ENCODE measurements at places on chromosomes 6 and 20.

GRCh38 chr20:63342561-63343459, 18.3 kb downstream of the CHRNA4 start:
- DNase-seq, result no peak

DNA sequence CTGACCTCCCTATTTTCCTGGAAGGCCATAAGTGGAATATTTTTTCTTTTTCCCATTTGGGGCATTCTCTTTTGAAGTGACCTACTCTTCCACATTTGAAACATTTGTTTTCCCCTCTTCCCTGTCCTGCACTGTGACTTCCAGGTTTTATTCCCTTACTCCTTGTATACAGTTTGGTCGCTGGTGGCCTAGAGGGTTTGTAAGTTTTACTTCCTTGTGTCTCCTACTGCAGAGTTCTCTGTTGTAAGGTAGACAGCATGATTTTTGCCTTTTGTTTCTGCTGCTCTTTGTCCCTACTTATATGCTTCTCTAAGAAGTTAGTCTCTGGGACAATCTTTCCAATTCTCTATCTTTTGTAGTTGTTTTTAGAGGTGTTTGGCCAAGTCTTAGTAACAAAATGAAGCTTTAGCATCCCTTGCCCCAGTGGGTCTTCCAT, 7.4 kb upstream of the ZNFX1 start:
- DNase-seq, result no peak

DNA sequence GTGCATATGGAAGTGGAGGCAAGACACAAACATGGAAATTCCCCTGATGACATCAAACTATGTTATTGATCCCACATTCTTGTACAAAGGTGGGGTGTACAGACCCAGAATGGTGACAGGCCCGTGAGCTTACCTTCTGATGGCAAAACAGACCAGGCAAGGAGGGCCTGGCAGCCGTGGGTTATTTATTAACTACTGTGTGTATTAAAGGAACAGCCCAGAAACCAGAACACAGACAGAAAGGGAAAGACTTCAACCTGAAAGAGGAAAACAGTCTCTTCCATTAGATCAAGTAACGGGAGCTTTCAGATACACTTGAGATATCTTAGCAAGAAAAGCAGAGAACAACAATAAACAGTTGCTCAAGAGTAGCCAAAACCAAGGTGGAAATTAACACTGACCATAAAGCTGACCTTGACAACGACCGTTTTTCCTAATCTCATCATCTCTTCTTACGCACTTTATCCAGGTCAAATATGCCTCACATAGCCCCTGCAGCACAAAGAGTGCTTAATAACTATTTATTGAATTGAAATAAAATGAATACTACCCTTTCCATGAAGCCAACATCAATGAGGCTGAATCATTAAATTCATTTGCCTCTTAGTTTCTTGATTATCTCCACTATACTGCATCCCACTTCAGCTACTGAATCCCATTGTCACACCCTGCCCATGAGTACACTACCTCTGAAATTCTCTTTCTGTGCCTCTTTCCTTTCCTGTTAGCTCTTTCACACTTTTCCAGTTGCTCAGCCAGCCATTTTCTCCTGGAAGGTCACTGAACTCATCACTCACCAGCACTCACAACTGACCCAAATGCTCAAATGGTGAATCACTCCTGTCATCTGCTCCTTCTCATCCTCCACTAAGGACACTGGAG, 67.4 kb downstream of the MOXD1 start:
- no peak for DNase-seq

DNA sequence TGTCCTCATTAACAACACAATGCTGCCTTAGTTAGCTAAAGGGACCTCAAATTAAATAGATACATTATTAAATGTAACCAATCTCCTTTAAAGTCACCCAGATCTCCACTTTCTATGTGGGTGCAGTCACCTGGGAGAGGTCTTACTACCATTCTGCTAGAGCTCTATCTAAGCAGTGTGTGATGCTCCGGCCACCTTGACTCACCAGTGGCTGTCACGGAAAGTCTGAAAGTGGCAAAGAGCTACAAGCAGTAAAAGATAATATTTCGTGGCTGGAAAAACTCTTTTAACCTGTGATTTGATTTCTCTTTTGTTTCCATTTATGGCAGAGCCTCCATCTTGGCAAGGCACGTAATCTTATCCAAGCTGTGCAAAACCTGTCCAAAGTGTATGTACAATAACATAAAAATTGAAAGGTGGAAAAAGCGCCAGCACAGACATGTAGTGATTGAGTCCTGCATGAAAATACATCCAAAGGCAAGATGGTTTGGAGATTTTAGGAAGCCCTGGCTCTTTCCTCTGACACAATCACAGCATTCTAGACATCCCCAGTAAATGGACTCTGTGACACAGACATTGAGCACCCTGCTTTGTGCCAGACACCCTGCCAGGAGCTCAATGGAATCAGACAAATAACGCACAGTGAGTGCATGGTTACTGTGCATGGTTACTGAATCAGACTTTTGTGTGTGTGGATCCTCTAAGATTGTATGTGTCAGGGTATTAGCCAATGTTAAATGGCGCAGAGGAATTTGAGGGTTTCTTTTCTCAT, 116.6 kb downstream of the ADAT2 start:
- DNase-seq, result no peak

- DNase-seq, result no peak
Observed at GRCh38 chr20:19998990-19999705, 18.0 kb upstream of the NAA20 start.

DNA sequence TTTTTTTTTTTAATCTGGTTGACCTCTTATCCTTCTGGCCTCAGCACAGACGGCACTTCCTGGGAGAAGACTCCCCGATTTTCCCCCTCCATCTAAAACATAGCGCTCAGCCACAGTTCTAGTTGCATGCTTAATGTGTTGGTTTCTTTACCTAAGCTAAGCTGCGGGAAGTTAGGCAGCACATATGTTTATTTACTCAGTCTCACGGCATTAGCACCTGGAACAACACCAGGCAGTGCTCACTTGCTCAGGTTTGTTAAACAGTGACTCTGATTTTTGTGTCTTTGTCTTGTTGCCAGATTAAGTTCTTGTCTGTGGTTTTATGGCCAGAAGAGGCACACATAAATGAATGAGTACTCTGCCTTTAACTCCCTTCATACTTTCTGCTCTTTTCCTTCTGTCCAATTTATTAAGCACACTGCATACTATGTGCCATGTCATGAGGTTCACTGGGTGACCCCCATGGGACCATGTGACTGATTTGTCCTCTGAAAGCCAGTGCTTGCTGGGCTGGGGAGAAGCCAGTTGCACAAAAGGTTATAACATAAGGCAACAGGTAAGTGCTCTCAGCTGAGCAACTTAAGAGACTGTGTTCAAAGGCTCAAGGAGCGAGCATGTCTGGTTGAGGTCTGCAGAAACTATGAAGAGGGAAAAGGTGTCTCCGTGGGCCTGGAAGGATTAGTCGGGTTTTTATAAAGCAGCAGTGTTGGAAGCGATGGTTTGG, 93.6 kb downstream of the RPP40 start:
- no peak for DNase-seq

DNA sequence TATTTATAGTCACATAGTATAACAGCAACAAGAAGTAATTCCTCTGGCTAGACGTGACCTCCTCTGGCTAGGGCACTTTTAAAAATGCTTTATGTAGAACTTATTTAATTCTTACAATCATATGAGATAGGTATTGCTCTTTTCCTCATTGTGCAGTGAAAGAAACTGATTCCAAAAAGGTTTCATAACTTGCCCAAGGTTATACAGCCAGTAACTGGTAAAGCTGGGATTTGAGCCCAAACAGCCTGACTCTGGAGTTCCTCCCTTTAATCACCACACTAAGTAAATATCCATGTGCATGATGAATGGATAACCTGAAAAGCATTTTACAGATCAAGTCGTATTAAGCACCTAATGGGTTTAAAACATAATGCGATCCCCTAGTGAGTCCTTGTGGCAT, 214.6 kb downstream of the PRL start:
- no peak for DNase-seq

DNA sequence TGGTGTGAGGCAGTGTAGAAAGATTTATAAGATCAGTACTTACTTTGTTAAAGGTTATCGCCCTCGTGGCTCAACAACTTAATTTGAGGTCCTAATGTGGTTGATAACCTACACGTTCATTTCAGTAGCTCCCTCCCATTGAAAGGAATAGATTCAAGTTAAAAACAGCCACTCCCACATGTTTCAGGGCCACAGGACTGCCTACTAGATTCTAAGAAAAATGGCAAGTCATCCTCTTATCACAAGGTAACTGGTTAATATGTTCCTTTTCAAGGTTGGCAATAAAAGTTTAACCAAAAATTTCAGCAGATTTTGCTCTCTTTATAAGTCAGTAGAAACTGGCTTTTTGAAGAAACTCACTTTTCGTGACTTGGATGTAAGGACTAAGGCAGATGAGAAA, 17.1 kb downstream of the GSTA2 start:
- DNase-seq, result no peak

Measured in activated T-helper 1 cell treated with anti-CD3 and anti-CD28 coated beads, Interleukin-2, amount 50 U/mL, for 16 hours (primary cell).